ENCODE measurements at places on chromosomes 5 and 9.

DNA sequence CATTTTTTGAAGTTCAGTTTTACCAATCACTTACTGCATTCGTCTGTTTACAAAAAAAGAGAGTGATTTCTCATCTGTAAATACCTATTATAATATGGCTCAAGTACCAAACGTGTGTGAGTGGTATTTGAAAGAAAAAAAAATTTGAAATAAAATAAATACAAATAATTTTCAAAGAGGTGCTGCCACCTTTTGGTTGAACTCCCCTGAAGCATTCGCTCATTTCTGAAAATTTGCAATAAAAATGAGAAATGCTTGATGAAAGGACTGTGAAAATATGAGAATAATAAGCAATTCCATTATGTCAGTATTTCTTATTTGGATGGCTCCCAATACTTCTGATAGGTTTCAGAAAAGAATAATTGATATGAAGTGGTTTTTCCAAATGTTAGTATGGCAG lies 409.9 kb downstream of the CTNND2 start:
- no peak for DNase-seq

- no peak for DNase-seq
These were observed 16.8 kb downstream of the PIP5K1B start for GRCh38 chr9:68721666-68722330.

DNA sequence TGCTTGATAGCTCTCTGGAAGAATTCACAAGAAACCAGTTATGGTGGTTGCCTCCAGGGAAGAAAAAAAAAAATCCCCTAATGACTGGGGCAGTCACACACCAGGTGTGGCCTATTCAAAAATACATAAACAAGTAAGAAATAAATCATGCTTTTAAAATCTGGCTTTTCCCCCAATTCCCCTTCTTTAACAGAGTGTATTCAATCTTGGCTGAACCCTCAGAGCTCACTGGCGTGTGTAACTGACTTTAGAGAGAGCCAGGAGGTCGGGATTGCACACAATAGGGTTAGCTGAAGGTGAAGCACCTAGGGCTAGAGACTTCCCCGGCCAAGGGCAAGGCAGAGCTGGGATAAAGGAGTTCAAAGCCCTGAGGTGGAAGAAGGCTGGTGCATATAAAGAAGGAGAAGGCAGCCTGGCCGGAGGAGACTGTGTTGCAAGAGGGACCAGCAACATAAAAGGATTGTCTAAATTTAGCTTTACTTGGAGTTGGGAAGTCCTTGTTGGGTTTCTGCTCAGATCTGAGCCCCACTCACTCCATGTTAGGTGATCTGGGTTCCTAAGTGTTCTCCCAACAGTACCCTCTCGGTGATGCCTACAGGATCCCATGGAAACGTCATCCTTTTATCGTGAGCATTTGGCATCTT lies 19.7 kb downstream of the FNBP1 start:
- DNase-seq, result no peak

DNA sequence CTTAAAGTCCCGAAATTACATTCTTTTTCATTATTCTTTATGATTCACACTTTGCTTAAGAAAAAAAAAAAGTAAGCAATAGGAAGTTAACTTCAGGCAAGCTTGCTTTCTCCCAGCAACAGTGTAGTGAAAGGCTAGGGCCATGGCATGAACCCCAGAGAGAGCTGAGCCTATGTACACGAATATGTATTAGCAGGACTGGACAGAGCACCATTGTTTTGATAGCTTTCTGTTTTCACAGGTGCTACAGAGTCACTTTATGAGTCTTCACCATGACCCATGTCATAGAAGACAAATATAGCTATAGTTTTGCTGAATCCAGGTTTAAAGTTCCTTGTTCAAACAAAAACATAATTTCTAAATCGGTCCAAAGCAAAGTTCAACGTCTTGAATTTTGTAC lies 199.2 kb downstream of the ADAMTSL1 start:
- DNase-seq, result no peak

DNA sequence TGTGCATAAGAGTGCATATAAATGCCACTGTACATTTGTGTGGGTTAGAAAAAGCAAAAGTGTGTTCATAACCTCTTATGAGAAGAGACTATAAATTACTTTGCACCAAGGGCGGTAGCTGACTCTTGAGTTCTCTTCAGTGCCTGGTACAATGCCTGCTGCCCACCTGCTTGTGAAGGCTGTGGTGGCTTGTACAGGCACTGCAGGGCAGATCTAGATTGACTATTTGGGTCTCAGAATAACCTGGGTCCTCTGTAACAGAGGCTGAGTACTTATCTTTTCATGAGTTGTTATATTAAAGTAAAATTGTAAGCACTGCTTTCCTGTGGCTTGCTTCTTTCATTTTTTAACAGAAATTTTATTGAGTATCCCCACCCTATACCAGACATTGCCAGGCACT lies 22.8 kb downstream of the LMNB1 start:
- no peak for DNase-seq

DNA sequence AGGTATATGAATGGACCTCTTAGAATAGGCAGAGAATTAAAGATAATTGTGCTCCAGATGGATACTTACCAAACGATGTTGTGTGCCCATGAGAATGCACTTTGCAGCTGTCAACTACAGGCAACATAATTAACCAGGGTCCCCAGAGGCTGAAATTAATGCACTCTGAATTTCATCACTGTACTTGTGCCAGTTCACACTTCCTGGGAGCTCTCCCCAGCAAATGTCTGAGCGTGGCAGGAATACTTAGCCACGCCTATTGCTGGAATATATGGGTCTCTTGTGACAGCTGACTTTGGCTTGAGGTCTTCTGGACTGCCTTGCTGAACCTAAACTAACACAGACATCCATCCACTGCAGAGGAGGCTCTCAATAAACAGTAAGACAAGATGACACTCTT lies 11.9 kb upstream of the C1QTNF2 start:
- no peak for DNase-seq

- DNase-seq, result no peak
These were observed 61.6 kb upstream of the DAB2 start for GRCh38 chr5:39486361-39486760.

- no peak for DNase-seq
These were observed 234.6 kb downstream of the SPOCK1 start for GRCh38 chr5:137264573-137264972.

All from SK-N-MC (cell line).